ENCODE measurements at places on chromosomes 12 and 14.

- DNase-seq = no peak
Measured at GRCh38 chr12:17097674-17098073, 491.7 kb upstream of the LMO3 start.

- DNase-seq = no peak
Measured at GRCh38 chr12:57745485-57745881, 644 bp downstream of the TSPAN31 start.

- no peak for DNase-seq
Measured at GRCh38 chr14:69068744-69069421, 84.0 kb downstream of the DCAF5 start.

GRCh38 chr12:131831635-131832041 lies 3.4 kb downstream of the MMP17 start:
- DNase-seq = no peak

DNA sequence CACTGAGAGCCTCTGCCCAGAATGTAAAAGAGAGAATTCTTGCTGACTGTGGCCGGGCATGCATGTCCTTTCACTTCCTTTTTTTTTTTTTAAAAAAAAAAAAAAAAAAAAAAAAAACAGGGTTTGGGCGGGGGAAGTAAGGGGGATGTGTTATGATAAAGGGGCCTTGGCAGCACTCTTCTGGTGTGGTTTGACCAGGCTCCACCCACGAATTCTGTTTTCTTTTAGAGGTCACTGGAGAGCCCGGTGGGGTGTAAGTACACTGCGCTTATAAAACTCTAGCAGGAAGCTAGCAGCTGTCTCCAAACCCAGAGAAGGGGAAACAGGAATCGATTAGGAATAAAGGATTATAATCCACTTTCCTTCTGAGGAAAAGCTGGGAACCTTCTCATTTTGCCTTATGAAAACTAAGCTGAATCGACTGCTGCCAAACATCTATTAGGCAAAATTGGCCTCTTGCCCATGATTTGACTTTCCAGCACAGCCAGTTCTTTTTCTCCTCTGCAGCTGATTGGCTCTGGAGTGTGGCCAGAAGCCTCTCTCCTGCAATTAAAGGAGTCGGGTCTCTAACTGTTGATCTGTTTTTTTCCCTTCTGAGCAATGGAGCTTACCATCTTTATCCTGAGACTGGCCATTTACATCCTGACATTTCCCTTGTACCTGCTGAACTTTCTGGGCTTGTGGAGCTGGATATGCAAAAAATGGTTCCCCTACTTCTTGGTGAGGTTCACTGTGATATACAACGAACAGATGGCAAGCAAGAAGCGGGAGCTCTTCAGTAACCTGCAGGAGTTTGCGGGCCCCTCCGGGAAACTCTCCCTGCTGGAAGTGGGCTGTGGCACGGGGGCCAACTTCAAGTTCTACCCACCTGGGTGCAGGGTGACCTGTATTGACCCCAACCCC lies 27.7 kb upstream of the HIGD1C start:
- no peak for DNase-seq

All from activated CD4-positive, alpha-beta T cell treated with anti-CD3 and anti-CD28 coated beads, Interleukin-2, amount 50 U/mL, for 4 hours (primary cell).